Stimulated activated CD4-positive, alpha-beta T cell treated with anti-CD3 and anti-CD28 coated beads, Interleukin-2, amount 100 ng/mL, for 24 hours (primary cell): ENCODE measurements at places on chromosomes 11 and 22.
A peak's percentile ranks its signal among the peaks of the same experiment; 100 is the strongest.

- DNase-seq, result peak; percentile 68
Measured at GRCh38 chr11:120168960-120169681, 31.2 kb upstream of the TRIM29 start.

DNA sequence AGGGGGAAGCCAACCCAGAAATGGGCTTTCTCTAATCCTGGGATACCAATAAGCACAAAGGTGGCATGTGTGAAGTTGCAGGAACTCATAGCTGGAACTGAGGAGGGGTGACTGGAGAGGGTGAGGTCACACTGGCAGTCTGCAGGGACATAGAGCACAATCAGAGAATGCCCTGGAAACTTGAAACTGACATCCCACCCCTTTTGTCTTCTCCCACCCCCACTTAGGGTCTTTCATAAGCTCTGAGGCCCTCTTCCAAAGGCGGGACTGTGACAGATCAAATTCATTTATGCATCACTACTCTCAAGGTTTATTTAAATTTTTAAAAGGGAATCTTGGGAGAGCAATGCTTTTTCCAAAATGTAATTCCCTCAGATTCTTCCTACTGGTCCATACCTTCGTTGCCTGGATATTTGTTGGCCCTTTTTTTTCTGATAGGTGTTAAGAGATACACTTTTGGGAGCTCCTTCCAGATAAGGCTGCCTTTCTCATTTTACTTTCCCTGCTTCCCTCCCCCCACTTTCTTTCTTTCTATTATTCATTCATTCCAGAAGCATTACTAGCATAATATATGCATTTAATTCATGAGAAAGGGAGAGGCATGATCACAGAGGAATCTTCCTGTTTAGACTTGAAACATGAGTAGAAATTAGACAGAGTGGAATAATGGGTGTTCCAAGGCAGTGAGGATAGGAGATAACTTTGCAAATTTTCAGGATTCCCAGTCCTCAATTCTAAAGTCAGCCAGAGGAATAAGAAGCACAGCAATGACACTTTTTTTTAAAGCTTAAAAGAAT is 14.8 kb downstream of the OR51E2 start:
- DNase-seq, result no peak

- peak; percentile 53 for DNase-seq
Measured at GRCh38 chr11:61293867-61294716, 1.0 kb downstream of the VWCE start.

DNA sequence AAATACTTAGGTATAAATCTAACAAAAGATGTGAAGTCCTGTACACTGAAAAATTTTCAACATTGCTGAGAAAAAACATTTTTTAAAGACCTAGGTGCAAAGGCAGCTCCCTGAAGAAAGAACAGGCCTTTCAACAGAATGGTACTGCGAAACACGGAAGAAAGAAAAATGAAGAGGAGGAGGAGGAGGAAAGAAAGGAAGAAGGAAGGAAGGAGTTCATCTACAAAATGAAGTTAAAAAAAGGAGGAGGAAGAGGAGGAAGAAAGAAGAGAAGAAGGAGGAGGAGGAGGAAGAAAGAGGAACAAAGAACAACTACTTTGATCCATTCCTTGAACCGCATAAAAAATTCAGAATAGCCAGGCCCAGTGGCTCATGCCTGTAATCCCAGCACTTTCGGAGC is 29.5 kb downstream of the DGCR2 start:
- DNase-seq, result no peak

- no peak for DNase-seq
Measured at GRCh38 chr11:92711926-92712325, 257.5 kb upstream of the MTNR1B start.

- peak; percentile 59 for DNase-seq
Measured at GRCh38 chr22:30425616-30426387, at the start of gene MTFP1. Gene MTFP1 (plus strand): TSS chr22:30425768. CDS start chr22:30425880, 112 bp downstream.

DNA sequence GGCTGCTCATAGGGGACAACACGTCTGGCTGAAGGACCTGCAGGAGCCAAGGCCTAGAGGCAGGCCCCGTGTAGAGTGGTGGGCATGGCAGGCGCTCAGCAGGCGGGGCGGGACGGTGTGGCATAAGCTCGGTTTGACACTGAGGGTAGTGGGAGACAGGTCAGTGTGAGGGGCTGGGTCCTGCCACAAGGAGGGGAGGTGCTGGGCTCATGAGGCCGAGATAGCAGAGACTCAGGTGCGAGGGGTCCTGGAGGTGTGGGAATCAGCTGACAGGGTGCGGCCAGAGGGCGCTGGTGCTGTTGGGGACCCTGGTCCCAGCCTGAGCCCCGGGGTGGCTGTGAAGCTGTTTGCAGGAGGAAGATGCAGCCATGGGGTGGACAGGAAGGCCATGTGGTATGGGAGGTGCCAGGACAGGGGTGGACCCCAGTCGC is 6.7 kb downstream of the SLC22A12 start:
- DNase-seq, result no peak

GRCh38 chr22:46929046-46929709 is 166.7 kb downstream of the TBC1D22A start:
- DNase-seq, result no peak

DNA sequence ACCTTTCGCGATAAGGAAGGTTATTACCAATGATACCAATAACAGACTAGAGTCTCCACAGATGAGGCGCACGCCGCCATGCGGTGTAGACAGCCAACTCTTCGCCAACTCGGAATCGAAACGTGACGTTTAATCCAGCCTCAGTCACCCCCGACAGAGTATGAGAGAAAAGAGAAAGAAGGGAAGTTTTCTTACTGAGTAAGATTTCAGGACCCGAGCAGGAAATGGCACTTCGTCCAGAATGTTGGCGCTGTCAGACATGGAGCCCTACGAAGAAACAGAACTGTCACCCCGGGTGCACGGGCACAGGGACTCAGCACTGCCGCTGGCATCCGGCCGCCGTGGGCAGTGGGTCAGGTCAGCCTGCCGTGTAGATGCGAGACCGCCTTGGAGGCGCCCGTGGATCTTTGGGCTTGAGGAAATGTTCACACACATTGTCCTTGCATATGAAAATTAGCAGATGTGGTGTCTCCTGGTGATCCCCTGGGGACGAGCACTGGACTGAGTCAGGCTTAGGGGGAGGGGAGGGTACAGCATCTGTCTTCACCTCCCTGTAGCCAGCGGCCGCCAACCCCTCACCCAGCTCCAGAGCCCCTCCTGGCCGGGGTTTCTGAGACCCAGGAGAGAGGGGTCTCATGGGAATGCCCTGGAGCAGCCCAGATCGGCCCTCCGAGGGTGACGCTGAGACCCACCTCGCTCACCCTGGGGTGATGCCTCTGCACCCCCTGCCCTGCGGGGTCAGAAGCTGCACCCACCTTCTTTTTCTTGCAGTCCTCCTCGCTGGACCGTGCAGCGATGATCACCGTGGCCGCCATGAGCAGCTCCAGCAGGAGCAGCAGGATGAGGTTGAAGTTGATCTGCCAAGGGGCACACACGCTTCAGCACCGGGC is 8.3 kb downstream of the MLC1 start:
- no peak for DNase-seq

DNA sequence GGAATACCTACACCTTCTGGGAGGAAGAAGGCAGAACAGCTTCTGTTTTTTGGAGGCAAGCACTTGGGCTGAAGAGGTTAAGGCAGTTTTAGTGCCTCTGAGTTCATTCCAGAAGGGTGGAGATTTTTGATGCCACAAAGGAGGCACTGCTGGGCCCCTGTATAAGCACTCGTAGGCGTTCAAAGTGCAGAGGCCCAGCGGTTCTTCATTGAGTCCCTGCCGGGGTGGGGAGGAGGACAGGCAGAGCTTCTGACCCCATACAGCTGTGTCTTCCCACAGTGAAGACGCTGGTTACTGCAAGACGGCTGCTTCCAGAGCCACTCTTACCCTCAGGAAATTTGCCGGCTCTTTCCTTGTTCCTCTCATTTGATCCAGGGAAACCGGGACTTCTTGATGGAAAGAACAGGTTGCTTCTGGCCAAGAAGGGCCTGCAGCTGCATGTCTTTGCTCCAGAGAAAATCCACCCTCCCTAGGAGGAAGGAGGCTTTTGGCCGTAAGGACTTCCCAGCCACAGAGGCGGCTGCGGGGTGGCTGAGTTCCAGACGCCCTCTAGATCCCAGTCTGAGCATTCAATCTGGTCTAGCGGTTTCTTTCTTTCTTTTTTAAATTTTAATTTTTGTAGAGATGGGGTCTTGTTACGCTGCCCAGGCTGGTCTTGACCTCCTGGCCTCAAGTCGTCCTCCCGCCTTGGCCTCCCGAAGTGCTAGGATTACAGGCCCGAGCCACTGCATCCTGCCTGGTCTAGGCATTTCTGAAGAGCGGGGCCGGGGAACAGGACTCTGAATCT is 9.4 kb downstream of the ADAMTS15 start:
- no peak for DNase-seq

DNA sequence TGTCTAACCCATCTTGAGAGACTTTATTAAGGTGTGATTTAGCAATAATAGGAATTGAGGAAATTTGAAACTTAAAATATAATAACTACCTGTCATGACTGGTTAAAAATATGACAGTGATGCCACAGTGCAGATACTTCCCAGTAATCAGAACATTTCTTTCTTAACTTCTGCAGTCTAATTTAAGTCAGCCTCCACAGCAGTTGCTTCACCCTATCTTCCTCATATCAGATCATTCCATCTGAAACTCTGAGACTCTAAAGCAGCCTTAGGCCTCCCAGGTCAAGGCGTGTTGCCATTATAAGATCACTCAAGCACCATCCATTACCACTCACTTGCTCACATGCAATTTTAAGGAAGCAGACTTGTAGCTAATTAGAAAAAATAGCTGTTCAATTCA is 302.2 kb downstream of the AASDHPPT start:
- no peak for DNase-seq

GRCh38 chr11:117606211-117606610 is 190.8 kb downstream of the DSCAML1 start:
- peak; percentile 3 for DNase-seq

- no peak for DNase-seq
Measured at GRCh38 chr22:35634943-35635540, 13.2 kb upstream of the APOL6 start.

GRCh38 chr22:39859903-39860588 is 33.5 kb downstream of the ENTHD1 start:
- DNase-seq, result no peak

- DNase-seq, result no peak
Measured at GRCh38 chr11:40170078-40170477, 1289.4 kb downstream of the LRRC4C start.

DNA sequence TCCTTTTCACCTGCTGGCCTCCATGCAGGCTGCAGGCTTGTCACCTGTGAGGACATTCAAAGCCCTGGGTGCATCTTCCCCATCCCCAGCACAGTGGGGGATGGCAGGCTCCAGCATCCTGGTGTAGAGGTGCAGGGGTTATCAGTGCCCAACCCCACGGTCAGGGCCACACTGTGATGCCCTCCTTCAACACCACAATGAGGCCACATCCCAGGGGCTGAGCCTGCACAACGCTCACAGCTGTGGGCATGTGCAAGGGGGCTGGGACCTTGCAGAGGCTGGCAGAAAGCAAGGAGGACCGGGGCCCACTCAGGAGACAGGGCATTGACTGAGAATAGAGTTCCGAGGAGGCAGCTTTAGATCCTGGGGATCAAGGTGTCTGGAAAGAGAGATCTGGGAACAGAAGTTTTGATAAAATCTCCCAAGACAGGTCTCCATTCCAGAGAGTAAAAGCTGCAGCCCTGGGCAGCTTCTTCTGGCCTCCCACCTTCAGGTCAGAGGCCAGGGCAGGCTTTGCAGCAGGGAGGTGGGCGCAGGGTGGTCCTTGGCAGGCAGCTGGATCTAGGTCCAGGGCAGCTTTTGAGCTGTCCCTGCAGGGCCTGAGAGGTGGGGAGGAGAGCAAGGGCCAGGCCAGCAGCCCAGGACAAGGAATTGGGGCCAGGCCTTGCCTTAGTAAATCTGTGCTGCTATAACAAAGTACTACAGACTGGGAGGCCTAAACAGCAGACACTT is 250.8 kb upstream of the B3GAT1 start:
- DNase-seq, result no peak

- no peak for DNase-seq
Measured at GRCh38 chr11:100830978-100831732, 144.1 kb downstream of the ARHGAP42 start.

- DNase-seq, result no peak
Measured at GRCh38 chr11:57240757-57241156, 3.7 kb upstream of the APLNR start.

DNA sequence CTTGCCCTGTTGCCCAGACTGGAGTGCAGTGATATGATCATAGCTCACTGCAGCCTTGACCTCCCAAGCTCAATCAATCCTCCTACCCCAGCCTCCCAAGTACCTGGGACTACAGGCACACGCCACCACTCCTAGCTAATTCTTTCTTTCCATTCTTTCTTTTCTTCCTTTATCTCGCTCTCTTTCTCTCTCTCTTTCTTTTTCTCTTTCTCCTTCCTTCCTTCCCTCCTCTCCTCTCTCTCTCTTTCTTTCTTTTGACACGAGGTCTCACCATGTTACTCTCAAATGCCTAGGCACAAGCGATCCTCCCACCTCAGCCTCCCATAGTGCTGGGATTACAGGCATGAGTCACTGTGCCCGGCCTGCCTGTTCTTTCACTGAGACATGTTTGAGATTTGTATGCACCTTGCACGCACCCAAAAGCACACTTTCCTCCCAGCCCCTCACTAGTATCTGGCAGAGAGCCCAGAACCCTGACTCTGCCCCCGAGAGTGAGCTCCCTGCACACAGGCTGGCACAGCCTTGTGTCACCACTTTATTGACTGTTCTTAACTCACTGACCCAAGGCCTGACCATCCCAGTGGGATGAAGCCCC is 56.8 kb downstream of the CD6 start:
- DNase-seq, result peak; percentile 80

DNA sequence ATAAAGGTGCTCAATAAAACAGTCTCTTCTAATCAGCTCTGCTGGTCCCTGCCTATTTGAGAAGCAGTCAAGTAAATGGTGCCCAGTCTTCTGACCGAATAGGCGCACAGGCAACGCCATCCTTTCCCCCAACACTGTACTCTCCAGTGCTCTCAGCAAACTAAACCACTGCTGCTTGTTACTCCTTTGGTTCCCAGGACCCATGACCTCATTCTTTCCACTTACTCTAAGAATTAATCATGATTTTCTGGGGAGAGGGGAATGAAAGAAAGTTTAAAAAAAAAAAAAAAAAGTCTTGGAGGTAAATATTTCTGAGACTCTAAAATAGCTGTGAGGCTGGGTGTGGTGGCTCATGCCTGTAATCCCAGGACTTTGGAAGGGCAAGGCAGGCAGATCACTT is 63.7 kb downstream of the SGSM3 start:
- no peak for DNase-seq

- no peak for DNase-seq
Measured at GRCh38 chr11:61961570-61962212, 5.7 kb downstream of the FTH1 start.

GRCh38 chr11:76626921-76627401 is 43.6 kb downstream of the LRRC32 start:
- peak; percentile 31 for DNase-seq

- peak; percentile 61 for DNase-seq
Measured at GRCh38 chr22:36221799-36222751, 17.3 kb downstream of the APOL2 start.

- DNase-seq, result no peak
Measured at GRCh38 chr11:33692013-33692504, 8.6 kb downstream of the C11orf91 start.

DNA sequence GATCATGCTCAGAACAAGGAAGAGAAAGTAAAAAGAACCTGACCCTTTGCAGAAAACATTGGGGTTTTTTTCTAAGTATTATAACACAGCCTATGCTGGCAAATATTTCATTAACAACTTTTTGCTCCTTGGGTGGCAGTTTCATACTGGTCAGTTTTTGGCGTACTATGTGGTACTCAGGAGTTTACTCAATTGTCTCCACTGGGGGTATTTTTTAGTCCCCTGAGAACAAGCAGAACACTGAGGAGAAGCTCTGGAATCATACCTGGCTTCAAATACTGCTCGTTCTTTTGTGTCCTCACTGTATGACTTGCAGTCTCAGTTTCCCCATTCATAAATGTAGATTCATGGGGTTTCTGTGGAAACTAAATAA is 90.4 kb downstream of the SERGEF start:
- DNase-seq, result no peak
